RWPE2 (cell line): ENCODE measurements at places on chromosomes 1 and 21.

DNA sequence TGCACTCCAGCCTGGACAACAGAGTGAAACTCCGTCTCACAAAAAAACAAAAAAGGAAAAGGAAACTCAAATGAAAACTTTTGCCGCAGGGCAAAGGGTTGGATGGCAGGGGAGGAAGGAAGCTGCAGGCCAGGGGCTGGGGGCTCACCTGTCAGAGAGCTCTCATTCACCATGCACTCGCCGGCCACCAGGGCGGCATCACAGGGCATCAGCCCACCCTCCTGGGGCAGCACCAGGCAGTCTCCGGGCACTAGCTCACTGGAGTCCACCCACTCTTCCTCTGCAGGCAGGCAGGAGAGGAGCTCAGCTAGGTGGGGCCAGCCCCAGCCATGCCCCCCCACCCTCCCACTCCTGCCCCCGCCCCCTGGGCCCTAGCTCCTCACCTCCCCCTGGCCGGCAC, 11.9 kb downstream of the ATP13A2 start:
- H3K36me3 ChIP-seq, result peaks cover 42% of the 10 kb centered on the region
- H3K4me3 ChIP-seq, result no peak overlapping the region
- DNase-seq, result no peak
- H3K27me3 ChIP-seq, result no peaks in the 10 kb centered on the region

DNA sequence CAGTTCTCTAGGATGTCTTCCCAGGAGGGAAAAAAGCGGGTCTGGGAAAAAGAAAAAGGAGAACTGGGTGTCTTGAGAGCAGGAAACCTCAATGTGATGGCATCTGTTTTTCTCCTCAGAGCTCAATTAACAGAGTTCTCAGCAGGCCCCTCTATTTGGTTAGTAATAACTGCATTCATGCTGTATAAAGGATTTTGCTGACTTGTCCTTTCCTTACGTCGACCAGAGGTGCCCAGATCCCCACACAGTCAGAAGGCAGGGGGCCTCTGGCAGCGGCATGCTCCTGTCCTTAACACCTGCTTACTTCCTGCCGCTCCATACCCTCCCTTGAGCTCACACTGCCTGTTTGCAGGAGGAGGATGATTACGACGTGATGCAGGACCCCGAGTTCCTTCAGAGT, 12.3 kb downstream of the PSMD4 start:
- H3K27ac ChIP-seq, result peak overlapping the region; percentile 31
- H3K27me3 ChIP-seq, result no peaks in the 10 kb centered on the region
- H3K4me1 ChIP-seq, result no peaks in the 10 kb centered on the region
- peaks cover 51% of the 10 kb centered on the region for H3K36me3 ChIP-seq
- no peak overlapping the region for H3K4me3 ChIP-seq
- no peak for DNase-seq

- peaks cover 12% of the 10 kb centered on the region for H3K4me1 ChIP-seq
- H3K4me3 ChIP-seq, result no peak within 1 kb of the TSS
- no peaks in the 10 kb centered on the region for H3K36me3 ChIP-seq
Measured at GRCh38 chr1:161069731-161070270, at the start of gene ARHGAP30. Gene ARHGAP30, minus strand, starts transcription at chr1:161069891. Its CDS starts 267 bp downstream, at chr1:161069624.

- H3K27ac ChIP-seq, result no peak overlapping the region
- DNase-seq, result no peak
- no peak overlapping the region for H3K4me3 ChIP-seq
- no peaks in the 10 kb centered on the region for H3K4me1 ChIP-seq
Measured at GRCh38 chr1:56033321-56034037, 545.9 kb downstream of the PLPP3 start.
